ENCODE measurements at places on chromosomes 3 and 15.

GRCh38 chr3:65627062-65627461, 411.7 kb downstream of the MAGI1 start:
- DNase-seq: no peak

DNA sequence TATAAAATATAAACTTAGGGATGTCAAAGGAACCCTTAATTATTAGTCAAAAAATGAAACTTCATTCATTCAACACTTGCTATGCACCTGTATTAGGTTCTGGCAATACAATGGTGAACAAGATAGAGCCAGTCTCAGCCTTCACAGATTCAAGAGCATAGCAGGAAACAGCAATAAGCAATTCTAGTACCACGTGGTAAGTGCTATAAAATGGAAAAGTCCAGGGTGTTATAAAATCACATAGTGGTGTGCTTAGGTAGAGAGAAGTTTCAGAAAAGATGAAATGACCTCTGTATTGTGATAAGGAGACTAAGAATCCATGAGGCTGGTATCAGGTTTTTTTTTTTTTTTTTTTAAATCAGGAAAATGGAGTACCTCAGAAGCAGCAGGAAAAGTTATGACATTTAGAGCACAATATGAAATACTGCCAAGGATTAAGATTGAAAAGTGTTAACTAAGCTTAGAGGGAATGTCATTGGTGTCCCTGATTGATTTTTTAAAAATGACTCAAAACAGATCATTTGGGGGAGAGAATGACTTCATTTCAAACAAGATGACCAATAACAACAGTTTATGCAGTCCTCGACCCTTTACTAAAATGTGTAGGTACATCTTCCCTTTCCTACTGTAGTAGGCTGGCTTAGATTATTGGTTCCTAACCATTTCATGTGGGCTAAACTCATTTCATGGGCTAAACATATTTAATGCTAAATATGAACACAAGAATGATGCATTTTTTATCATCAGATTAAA, 5.0 kb downstream of the TOMM70 start:
- no peak for DNase-seq

- no peak for DNase-seq
These were observed 33.4 kb downstream of the POC1A start for GRCh38 chr3:52120556-52121463.

DNA sequence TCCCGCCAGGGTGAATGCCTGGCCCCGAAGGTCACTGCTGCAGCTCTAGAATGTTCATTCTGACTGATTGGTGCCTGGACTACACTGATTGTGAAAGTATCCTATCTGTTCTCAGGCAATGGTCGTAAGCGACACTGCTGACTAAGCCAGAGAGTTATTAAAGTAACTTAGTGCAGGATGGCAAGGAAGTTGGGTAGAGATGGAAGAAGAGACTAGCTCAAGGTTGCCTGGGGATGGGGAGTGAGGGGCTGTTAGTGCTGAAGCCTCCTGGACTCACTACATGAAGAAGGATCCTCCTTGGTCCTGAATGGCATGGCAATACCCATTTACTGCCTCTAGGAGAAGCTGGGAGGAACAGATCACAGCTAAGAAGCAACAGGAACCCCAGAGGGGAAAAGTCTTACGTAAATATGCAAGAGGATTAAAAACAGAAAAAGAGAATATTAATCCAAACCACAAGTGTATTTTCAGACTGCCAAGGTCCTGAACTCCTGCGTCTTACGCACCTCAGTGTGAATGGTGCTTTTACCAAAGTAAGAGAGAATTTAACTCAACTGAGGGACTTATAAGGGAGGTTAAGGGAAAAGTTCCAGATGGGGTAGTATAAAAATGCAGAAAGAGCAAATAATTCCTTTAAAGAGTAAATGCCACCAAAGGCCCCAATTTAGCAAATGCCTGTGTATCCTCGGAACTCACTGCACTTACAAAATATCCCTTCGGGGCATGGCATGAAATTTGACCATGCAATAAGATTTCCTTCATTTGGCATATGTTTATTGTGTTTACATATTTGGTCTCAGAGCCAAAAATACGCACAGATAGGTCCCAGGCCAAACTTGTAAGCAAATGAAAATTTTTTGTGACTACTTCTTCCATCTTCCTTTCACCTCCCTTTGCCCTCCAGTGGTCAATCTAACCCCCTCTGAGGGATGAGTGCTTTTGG, 64.0 kb upstream of the DGKG start:
- peak; percentile 46 for DNase-seq

DNA sequence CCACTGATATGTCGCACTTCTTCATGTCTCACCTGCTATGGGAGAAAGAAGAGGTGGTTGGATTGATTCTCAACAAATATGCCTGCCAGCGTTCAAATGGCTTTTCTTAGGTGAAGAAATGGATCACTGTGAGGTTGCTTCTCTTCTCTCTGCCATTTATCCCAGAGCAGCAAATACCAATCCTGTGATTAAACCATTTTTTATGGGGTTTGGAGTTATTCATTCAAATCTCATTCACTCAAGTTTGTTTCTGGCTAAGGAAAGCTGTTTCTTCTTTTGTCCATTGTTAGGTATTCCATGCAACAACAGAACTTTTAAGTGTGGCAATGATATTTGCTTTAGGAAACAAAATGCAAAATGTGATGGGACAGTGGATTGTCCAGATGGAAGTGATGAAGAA, 12.2 kb upstream of the C3orf52 start:
- peak; percentile 33 for DNase-seq

GRCh38 chr15:50229336-50229735, 36.2 kb downstream of the HDC start:
- peak; percentile 70 for DNase-seq

DNA sequence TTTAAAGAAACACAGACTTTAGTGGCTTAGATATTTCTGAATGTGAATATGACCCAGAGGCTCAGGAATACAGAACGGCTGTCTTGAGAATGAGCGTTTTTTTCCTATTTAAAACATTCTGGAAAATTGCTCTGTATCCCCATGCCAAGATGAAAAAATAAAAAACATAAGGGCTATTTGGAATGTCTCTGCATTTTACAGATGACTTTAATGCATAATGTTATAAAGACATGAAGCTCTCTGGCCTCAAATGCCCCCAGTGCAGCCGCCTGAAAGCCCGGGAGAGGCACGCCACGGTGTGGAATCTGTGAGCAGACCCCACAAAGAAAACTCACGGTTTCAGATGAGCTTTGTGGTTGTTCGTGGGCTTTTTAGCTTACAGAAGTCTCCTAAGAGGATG, 322.5 kb upstream of the ICE2 start:
- DNase-seq: no peak

- DNase-seq: no peak
These were observed 182.7 kb upstream of the DCBLD2 start for GRCh38 chr3:99084156-99084555.

DNA sequence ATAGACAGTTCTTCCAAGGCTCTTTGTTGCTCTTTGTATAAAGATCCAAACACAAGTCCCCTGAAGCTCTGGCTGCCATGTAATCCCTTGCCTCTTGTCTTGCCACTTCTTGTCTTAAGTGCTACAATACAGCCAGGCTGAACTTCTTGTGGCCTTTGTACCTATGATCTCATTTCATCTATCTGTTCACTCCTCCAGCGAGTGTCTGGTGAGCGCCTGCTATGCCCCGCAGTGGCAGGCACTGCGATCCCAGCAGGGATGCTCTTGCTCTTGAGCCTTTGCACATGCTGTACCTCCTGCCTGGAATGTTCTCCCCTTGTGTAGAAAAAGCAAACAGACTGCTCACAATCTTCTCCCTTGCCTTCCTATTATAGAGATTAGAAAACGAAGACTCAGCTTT, 81.9 kb upstream of the ADPGK start:
- no peak for DNase-seq

GRCh38 chr15:49300856-49301255, 122.2 kb upstream of the FGF7 start:
- DNase-seq: no peak

- peak; percentile 55 for DNase-seq
These were observed 30.6 kb upstream of the SLC6A6 start for GRCh38 chr3:14371573-14372474.

- no peak for DNase-seq
These were observed 59.4 kb downstream of the CLASP2 start for GRCh38 chr3:33658621-33658990.

- no peak for DNase-seq
These were observed 140.0 kb downstream of the MEIS2 start for GRCh38 chr15:36960179-36960946.

- no peak for DNase-seq
These were observed 47.3 kb downstream of the ZDHHC19 start for GRCh38 chr3:196163666-196164493.

GRCh38 chr15:40072216-40072990, 33.4 kb upstream of the SRP14 start:
- no peak for DNase-seq

- DNase-seq: no peak
These were observed 17.0 kb upstream of the PPM1L start for GRCh38 chr3:160739079-160739478.

- DNase-seq: no peak
These were observed 46.1 kb downstream of the WHAMM start for GRCh38 chr15:82855286-82856100.

DNA sequence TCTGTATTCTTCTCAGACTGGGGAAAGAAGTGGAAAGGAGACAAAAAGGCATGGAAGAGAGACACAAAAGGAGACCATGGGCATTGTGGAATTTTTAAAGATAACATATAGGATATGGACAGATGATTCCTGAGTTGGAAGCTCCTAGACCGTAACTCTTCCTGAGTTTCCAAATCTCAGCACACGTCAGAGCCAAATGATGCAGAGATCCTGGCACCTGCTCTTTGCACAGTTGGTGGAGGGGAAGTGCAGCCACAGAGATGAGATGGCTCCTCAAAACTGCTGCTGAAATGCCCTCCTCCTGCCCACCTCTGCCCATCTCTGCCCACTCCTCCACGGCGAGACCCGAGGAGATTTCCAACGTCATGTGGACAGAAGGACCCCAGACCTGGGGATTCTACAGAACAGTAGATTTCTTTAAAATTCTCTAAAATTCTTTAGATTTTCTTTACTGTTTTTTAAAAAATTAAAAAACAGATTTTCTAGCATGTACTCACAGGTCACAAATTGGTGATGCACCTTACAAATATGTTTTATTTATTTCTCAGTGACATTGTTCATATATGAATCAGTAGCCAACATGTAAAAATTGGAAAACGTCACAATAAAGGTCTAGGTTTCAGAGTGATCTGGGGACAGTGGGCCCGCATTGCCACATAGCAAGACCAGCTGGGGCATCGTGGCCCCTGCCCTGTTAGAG, 8.1 kb downstream of the CPN2 start:
- DNase-seq: no peak

GRCh38 chr15:93109336-93110102, 20.5 kb upstream of the RGMA start:
- no peak for DNase-seq

GRCh38 chr15:38528294-38528693, 36.3 kb downstream of the RASGRP1 start:
- peak; percentile 61 for DNase-seq

GRCh38 chr15:68818769-68819494, 1.8 kb downstream of the ANP32A start:
- peak; percentile 49 for DNase-seq

- no peak for DNase-seq
These were observed 74.0 kb upstream of the RAD18 start for GRCh38 chr3:9037144-9037711.

GRCh38 chr15:33145447-33145846, 49.1 kb downstream of the FMN1 start:
- DNase-seq: no peak

DNA sequence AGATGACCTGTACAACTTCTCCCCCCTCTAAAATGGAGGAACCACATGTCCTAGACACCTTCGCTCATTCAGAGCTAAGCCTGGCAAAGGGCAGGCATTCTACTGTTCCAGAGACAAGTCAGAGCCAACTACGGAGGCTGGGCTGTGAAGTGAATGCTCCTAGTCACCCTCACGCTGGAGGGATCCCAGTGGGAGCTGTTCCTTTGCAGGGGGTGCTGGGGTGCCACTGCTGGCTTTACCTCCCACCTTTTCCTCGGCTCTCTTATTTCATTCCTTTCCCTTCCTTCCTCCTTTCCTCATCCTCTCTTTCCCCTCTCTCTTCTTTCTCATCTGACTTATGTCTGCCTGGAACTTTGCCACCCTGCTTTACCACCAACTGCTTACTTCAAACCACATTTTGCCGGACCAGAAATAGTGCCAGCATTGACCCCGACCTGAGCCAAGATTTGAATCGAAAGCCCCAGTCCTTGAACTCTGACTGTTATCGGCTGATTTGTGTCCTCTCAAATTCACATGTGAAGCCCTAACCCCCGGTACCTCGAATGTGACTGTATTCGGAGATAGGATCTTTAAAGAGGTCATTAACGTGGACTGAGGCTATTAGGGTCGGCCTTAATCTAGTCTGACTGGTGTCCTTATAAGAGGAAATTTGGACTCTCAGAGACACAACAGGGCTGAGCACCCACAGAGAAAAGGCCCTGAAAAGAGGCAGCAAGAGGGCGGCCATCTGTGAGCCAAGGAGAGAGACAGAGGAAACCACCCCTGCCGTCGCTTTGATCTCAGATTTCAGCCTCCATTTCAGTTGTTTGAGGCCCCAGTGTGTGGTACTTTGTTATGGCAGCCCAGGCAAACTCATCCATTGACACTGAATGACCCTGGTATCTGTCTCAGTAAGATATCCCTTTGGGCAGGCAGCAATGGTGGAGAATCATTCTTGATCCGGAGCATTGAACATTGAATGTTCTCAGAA, 31.3 kb upstream of the TBC1D21 start:
- DNase-seq: no peak

DNA sequence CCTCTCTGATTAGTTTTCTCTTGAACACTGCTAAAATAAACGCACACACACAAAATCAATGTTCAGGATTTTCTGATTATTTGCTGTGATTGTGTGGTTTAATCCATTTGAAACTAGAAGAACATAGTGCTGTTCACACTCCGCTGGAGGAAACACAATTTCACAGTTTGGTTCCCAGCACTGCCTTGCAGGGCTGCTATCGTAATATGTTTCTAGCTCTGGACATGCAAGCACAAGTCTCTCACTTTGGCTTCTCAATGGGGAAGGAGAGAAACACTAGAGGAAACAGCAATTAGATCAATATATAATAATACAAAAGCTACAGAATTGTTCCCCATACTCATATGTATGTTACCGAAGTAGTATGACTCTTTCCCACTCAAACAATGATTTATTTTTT, 299.5 kb downstream of the NSUN3 start:
- DNase-seq: no peak

DNA sequence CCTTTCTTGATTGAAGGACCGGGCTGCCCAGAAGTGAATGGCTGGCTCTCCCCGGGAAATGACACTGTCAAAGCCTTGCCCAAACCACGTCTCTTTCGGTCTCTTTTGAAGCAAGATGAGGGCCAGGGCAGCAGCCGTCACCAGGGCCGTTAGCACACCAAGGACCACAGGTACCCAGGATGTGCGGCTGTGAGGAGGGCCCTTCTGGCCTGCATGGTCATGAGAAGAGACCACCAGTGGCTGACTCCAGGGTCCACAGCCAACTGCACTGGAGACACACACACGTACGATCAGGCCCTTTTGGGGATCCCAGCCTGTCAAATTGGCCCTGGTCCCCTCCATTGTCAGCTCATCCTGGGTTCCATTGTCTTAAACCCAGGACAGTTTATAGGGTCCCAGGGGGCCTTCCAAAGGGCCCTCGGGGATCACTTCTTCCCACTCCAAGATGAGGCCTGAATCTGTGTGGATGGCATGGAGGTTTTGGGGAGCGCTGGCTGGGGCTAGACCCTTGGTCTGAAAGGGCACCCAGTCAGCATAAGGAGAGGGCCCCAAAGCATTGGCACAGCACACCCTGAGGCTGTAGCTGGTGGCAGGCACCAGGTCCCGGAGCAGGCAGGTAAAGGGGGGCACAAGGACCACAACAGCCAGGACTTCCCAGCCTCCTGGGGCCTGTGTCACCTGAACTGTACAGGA, 50.9 kb downstream of the ETFA start:
- DNase-seq: no peak

GRCh38 chr3:39637807-39638206, 170.3 kb downstream of the MOBP start:
- peak; percentile 19 for DNase-seq

All from GM03348 (cell line).